ENCODE measurements at places on chromosomes 3 and 15.

- DNase-seq: peak; percentile 59
Observed at GRCh38 chr3:188431553-188431952, 277.6 kb downstream of the LPP start.

- no peak for DNase-seq
Observed at GRCh38 chr3:36866368-36866767, 78.5 kb downstream of the TRANK1 start.

DNA sequence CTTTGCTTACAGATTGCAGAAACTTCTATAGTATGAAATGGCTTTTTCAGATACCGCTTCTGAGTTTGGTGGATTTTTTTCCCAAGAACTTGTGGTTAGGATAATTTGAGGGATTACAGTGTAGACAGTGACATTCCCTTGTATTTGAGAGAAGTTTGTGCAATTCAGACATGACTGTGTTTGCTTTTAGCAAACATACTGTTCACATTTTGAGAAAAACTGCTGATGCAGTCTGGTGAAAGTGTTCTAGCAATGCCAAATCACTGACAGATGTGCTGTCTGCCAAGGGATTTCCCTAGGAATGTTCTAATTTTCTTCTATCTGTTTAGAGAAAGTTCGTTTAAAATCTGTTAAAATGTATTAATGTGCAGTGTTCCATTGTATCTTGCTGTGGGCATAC lies 652.6 kb downstream of the FHIT start:
- no peak for DNase-seq

DNA sequence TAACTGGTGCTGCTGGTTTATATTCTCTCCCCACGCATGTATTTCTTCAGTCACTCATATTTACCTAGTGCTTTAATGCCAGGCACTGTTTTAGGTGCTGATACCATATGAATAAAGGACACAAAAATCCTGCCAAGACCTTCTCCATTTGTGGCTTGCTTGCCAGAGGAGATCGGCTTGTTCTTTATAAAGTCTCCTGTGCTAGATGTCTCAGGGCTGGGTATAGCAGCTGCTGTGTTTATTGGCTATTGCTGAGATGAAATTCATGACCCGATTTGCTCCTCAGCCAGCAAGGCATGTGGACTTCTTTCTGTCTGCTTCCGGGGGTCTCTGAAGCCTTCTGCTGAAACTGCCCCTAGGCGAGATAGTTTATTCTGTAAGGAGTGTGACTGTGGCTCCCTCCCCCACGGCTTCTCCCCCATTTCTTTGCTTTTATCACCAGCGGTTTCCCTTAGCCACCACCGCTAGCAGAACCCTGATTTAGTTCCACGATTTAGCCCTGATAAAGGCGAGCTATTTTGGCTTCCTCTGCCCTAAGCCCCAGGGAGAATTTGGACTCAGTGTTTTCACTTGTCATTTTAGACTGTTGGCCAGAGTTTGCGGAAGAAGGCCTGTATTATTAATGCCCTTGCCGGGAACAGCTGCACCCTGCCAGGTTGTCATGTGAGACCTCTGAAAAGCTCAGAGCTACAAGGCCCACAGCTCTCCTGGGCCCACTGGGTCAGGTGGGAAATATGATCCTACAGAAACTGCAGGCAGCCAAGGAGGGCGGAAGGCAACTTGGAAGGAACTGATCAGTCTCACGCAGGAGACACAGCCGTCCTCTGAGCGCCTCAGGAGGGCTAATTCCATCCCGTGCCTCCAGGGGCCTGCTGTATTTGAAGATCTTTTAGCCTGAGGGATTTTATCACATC lies 46.8 kb downstream of the ST6GAL1 start:
- DNase-seq: peak; percentile 57

DNA sequence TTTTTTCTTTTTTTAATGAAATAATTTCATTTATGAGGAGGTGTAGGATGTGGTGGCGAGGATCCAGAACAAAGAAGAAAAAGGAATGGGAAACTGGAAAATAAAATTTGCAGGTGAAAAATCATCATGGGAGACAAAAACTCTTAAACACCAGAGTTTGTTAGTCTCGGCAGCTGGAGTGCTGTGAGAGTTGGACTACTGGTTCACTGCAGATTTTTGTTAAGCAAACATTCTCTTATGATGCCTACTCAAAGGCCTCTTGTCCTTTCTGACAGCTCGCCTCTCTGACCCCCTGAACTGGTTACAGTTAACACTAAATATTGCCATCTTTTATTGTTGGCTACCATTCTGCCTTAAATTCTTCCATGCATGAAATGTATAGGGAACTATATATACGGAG lies 152.4 kb upstream of the DPH6 start:
- DNase-seq: no peak

- no peak for DNase-seq
Observed at GRCh38 chr15:56586206-56586605, 121.3 kb upstream of the MNS1 start.

GRCh38 chr3:37779289-37780152 lies 82.2 kb upstream of the CTDSPL start:
- DNase-seq: peak; percentile 90
